ENCODE measurements at places on chromosomes 16 and 17. TPM values are rescaled to one million over a fixed set of nuclear protein-coding genes. Genes with fewer than 3 reads are reported as not detected.

GRCh38 chr17:48759288-48759687 is 30.7 kb upstream of the HOXB13 start:
- DNase-seq, result no peak
- no peak overlapping the region for H3K27ac ChIP-seq
- H3K36me3 ChIP-seq, result no peaks in the 10 kb centered on the region
- H3K4me1 ChIP-seq, result peaks cover 19% of the 10 kb centered on the region
- no peak overlapping the region for H3K4me3 ChIP-seq

GRCh38 chr17:18139949-18140348 is 31.4 kb downstream of the MYO15A start:
- H3K27ac ChIP-seq, result no peak overlapping the region
- DNase-seq, result peak; percentile 53
- H3K36me3 ChIP-seq, result no peaks in the 10 kb centered on the region
- no peaks in the 10 kb centered on the region for H3K27me3 ChIP-seq
- H3K4me3 ChIP-seq, result no peak overlapping the region

DNA sequence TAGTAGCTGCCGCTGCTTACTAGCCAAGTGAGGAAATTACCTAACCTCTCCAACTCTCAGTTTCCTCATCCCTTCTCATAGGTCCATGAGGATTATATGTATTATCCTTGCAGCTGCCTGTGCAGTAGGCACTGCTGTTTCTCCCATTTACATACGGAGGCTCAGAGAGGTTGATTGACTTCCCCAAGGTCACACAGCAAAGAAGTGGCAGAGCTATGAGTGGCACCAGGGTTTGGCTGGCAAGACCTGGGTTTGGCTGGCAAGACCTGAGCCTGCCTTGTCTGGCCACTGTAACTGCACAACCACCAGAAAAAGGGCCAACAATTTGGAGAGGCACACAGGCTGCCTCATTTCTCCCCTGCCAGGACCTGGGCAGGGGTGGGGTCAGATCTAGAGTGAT is 2.5 kb upstream of the NDRG4 start:
- DNase-seq, result no peak
- H3K4me1 ChIP-seq, result peaks cover 46% of the 10 kb centered on the region
- no peak overlapping the region for H3K4me3 ChIP-seq
- H3K36me3 ChIP-seq, result no peaks in the 10 kb centered on the region
- H3K27ac ChIP-seq, result no peak overlapping the region
- H3K27me3 ChIP-seq, result no peaks in the 10 kb centered on the region

- no peak for DNase-seq
- no peaks in the 10 kb centered on the region for H3K36me3 ChIP-seq
- no peaks in the 10 kb centered on the region for H3K27me3 ChIP-seq
- no peak overlapping the region for H3K4me3 ChIP-seq
These were observed 3.8 kb downstream of the ERCC4 start for GRCh38 chr16:13923703-13924298.

DNA sequence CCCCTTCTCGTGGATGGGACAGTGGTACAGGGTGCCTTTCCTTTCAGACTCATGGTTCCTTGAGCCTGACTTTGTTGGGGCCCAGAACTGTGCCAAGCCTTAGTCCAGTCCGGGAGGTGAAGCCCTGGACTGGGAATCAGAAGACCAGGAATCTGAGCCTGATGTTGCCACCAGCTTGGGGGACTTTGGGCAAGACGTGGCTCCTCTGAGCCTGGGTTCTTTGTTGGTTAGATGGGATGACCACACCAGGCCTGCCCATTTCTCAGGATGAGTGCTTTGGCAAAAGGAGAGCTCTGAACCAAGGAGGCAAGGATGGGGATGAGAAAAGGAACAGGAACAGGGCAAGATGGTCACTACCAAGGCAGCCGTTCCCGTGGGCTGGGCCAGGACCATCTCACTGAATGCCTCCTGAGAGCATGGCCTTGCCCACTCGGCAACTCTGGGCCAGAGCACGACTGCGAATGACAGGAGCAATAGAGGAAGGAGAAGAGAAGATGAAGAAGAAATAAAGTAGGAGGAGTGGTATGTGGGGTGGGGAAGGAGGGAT is 32.5 kb downstream of the PITPNM3 start:
- H3K4me1 ChIP-seq, result no peaks in the 10 kb centered on the region
- H3K27ac ChIP-seq, result no peak overlapping the region
- H3K27me3 ChIP-seq, result no peaks in the 10 kb centered on the region
- no peak for DNase-seq
- H3K36me3 ChIP-seq, result no peaks in the 10 kb centered on the region

GRCh38 chr17:58568044-58568799 is 53.8 kb upstream of the MTMR4 start:
- H3K4me3 ChIP-seq, result no peak overlapping the region
- DNase-seq, result no peak
- H3K27me3 ChIP-seq, result no peaks in the 10 kb centered on the region
- H3K36me3 ChIP-seq, result no peaks in the 10 kb centered on the region
- no peak overlapping the region for H3K27ac ChIP-seq
- no peaks in the 10 kb centered on the region for H3K4me1 ChIP-seq

- peak; percentile 75 for DNase-seq
- H3K4me3 ChIP-seq, result peak overlapping the region; percentile 18
- H3K36me3 ChIP-seq, result no peaks in the 10 kb centered on the region
- H3K27me3 ChIP-seq, result no peaks in the 10 kb centered on the region
- peaks cover 7% of the 10 kb centered on the region for H3K4me1 ChIP-seq
These were observed 8.5 kb downstream of the ALOXE3 start for GRCh38 chr17:8109661-8110455.

DNA sequence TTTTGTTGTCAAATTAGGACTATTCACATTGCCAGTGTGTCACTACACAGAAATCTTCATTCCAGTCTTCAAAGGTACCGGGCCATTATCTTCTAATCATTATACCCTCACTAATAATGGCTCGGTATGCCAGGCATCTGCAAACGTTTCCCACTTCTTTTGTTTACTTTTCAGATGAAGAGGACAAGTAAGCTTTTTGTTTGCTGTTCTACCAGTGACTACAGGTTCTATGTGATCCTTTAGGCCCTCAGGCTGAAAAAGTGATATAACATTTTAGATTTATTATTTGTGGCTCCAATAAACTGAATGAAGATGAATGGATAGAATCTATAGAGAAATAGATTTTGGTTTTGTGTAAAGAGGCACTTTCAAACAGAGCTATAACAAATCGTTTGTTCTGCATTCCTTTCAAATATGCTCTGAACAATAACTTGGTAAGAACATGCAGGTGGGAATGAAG is 403 bp upstream of the KRTAP3-1 start:
- H3K4me1 ChIP-seq, result no peaks in the 10 kb centered on the region
- H3K27ac ChIP-seq, result no peak overlapping the region
- DNase-seq, result no peak
- H3K36me3 ChIP-seq, result no peaks in the 10 kb centered on the region

GRCh38 chr17:78897664-78898047 is 5.3 kb downstream of the CEP295NL start:
- no peaks in the 10 kb centered on the region for H3K36me3 ChIP-seq
- H3K4me1 ChIP-seq, result peaks cover 63% of the 10 kb centered on the region
- DNase-seq, result no peak
- H3K4me3 ChIP-seq, result no peak overlapping the region

GRCh38 chr17:71063127-71063526 is 893.8 kb downstream of the KCNJ2 start:
- H3K4me3 ChIP-seq, result no peak overlapping the region
- DNase-seq, result no peak
- H3K4me1 ChIP-seq, result no peaks in the 10 kb centered on the region

- DNase-seq, result peak; percentile 93
- H3K4me1 ChIP-seq, result peaks cover 13% of the 10 kb centered on the region
- peak within 1 kb of the TSS; percentile 84 for H3K27ac ChIP-seq
- H3K27me3 ChIP-seq, result no peaks in the 10 kb centered on the region
- H3K36me3 ChIP-seq, result no peaks in the 10 kb centered on the region
These were observed at the start of gene RASD1 for GRCh38 chr17:17496189-17497064. Gene RASD1 (minus strand): TSS chr17:17496395. CDS start chr17:17496181, 214 bp downstream.

GRCh38 chr16:20673071-20673806 is 24.2 kb downstream of the ACSM1 start:
- H3K36me3 ChIP-seq, result no peaks in the 10 kb centered on the region
- H3K27ac ChIP-seq, result peak overlapping the region; percentile 91
- H3K4me1 ChIP-seq, result peaks cover 21% of the 10 kb centered on the region
- H3K27me3 ChIP-seq, result no peaks in the 10 kb centered on the region
- DNase-seq, result no peak

GRCh38 chr16:28096983-28097899 is 33.7 kb upstream of the GSG1L start:
- no peak overlapping the region for H3K27ac ChIP-seq
- no peak for DNase-seq
- H3K27me3 ChIP-seq, result no peaks in the 10 kb centered on the region
- H3K4me3 ChIP-seq, result no peak overlapping the region
- H3K4me1 ChIP-seq, result no peaks in the 10 kb centered on the region

DNA sequence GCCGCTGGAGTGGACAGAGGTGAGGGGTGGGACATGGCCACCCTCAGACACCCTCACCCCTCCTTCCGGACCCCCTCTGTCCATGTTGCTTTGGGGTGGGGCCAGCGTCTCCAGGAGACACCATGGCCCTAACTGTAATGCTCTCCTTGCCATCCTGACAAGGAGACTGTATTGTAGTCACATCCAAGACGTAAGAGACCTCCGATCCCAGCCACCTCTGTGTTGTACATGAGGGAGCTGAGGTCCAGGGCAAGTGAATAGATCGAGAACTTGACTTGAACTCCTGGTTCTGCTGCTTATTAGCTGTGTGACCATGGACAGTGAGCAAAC is 30.2 kb downstream of the POLR3E start:
- no peak overlapping the region for H3K4me3 ChIP-seq
- no peaks in the 10 kb centered on the region for H3K27me3 ChIP-seq
- H3K4me1 ChIP-seq, result no peaks in the 10 kb centered on the region
- no peak overlapping the region for H3K27ac ChIP-seq
- H3K36me3 ChIP-seq, result no peaks in the 10 kb centered on the region

DNA sequence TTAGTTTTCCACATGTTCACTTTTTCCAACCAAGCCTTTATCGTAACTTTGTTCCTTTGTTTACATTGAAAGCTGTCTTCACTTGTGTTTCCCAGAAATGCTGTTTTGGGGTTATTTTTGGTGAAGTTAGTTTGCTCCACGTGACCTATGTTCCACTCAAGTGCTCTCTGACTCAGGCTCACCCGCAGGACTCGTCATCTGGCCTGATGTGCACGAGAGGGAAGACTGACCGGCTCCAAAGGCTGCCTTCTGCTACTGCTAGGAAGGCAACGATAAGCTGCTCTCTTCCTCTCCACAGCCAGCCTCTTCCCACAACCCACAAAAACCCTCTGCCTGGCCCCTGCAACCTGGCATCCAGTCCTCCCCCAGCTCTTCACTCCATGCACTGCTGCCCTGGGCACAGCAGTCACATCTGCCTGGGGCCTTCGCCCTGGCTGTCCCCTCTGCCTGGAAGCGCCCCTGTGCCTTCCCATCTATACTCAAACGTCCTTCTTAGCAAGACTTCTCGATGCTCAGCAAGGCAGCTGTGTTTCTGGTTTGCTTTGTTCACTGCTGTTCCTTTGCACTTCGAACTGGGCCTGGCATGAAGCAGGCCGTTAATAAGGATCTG is 28.0 kb downstream of the ZCCHC14 start:
- H3K27ac ChIP-seq, result peak overlapping the region; percentile 89
- H3K4me3 ChIP-seq, result no peak overlapping the region
- no peaks in the 10 kb centered on the region for H3K27me3 ChIP-seq
- H3K36me3 ChIP-seq, result no peaks in the 10 kb centered on the region

DNA sequence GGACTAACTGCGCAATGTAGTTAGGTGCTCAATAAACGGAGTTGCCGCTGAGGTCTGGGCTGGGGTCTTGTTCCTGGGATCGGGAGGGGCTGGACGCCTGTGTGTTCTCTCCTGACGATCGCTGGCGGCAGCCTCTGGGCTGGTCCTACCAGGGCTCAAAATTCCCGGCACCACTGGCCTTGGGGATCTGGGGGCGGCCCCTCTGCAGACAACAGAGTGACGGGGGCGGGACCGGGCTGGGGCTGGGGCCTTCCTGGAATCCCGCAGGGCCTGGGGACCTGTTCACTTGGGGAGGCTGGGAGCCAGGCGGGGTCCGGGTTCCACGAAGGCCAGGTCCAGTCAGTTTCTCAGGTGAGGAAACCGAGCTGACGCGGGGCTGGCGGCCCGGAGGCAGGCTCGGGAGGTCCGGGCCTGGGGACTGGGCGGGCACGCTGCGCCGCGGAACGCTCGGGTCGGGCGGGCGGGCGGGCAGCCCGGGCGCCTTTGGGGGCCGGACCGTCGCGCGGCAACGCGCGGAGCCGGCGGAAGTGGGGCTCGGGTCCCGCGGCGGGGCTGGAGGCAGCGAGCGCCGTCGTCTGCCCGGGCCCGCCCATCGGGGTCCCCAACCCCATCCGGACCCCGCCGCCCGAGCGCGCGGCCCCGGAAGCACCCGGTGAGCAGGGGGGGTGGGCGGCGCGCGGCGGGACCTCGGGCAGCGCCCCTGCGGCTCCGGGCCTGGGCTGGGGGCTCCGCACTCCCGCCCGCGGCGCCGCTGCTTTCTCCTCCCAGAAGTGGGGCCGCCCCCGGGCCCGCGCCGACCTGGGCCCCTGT is at the start of gene PIGQ:
Gene PIGQ, plus strand, starts transcription at position 524 of the 810 bp plus-strand sequence. CDS start 4,107 bp downstream, outside the sequence.
- H3K4me1 ChIP-seq, result peaks cover 53% of the 10 kb centered on the region
- peak; percentile 89 for DNase-seq
- H3K27ac ChIP-seq, result peak within 1 kb of the TSS; percentile 79
- no peaks in the 10 kb centered on the region for H3K27me3 ChIP-seq

DNA sequence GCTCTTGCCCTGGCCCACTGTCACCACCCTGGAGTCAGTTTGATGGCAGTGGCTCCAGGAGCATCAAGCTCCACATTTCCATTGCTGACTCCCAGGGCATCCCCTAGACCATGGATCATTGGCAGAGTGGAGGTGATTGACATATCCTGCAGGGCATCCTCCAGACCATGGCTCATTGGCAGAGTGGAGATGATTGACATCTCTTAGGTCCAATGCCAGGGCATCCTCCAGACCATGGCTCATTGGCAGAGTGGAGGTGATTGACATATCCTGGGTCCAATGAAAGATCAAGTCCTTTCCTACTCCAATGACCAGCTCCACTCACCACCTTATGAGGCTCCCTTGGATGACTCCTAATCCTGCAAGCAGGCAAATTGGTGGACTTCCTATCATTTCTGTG is 174.3 kb upstream of the NLRP1 start:
- H3K27me3 ChIP-seq, result no peaks in the 10 kb centered on the region
- no peak overlapping the region for H3K4me3 ChIP-seq
- peak; percentile 89 for DNase-seq
- H3K4me1 ChIP-seq, result no peaks in the 10 kb centered on the region

CNTNAP1 gene
- total RNA-seq, result 9.0 TPM

TEDC2 gene
- total RNA-seq, result 19.4 TPM

TNS4 gene
- 0.16 TPM for total RNA-seq

MYL11 gene
- total RNA-seq, result 2.5 TPM

TMC5 gene
- 7.1 TPM for total RNA-seq

TNFRSF13B gene
- total RNA-seq, result not detected

P2RX5 gene
- total RNA-seq, result 3.0 TPM

DBNDD1 gene
- total RNA-seq, result 4.7 TPM

PRSS27 gene
- total RNA-seq, result 6.7 TPM

WSCD1 gene
- 11.6 TPM for total RNA-seq

FLYWCH2 gene
- total RNA-seq, result 96.5 TPM

SCARF1 gene
- total RNA-seq, result 11.6 TPM

GAST gene
- total RNA-seq, result not detected

Measured in testis (tissue), 5 donors.